ENCODE measurements at places on chromosomes 2 and 18.

GRCh38 chr2:60837123-60837522 lies 44.3 kb upstream of the REL start:
- DNase-seq: no peak

DNA sequence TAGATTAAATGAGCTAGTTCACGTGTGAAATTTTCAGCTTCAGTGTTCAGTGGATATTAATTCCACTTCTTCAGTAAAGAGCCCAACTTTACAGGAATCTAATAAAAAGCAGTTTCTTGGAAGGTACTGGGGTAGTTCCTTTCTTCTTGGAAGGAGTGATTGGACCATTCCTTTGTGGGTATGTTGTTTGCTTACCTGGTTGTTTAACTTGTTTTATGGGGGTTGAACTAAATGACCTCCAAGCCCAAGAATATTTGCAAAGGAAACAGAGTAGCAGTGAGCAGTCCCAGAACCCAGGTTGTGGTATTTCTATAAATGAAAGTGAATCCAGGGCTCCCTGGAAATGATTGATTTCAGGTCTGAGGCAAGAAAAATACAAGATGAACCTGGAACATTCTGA lies 31.4 kb downstream of the KCNJ13 start:
- no peak for DNase-seq

GRCh38 chr2:208570851-208571763 lies 164.5 kb downstream of the PTH2R start:
- DNase-seq: no peak

DNA sequence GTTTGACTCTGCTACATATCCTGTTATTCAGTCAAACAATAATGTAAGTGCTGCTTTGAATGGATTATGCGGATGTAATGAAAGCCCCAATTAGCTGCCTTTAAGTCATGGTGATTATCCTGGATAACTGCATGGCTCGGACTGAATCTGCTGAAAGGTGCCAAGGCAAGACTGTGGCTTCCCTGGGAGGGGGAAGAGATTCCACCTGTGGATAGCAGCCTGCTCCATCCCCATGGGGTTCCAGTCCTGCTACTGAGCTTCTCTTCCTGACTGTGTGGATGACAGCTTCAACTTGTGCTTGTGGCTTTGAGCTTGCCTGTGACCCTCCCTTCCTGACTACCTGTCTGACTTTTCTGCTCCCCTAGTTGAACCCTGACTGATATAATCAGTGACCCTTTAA lies 540.0 kb upstream of the GYPC start:
- no peak for DNase-seq

GRCh38 chr2:238039985-238040384 lies 20.8 kb upstream of the SCLY start:
- no peak for DNase-seq

GRCh38 chr18:78981394-78981831 lies 1.8 kb downstream of the SALL3 start:
- no peak for DNase-seq

- DNase-seq: no peak
These were observed 1.1 kb upstream of the MAL start for GRCh38 chr2:95024371-95024770.

- DNase-seq: peak; percentile 45
These were observed 118.5 kb upstream of the HS6ST1 start for GRCh38 chr2:128437204-128437565.

DNA sequence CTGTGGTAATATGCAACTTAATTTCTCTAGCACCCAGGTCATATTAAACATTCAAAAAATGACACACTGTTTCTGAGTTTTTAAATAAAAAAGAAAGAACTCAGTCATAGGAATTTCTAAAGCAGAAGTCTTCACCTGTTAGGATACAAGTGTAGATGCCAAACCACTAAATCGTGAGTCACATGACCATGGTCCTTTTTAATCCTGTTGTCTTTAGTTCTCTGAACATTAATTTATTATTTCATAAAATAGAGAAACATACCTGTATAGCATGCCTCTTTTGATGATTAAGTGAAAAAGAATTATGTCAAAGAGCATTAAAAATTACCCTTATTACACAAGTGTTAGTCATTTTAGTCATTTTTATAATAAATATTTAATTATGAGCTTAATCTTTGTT lies 398.8 kb downstream of the CCDC85A start:
- no peak for DNase-seq

DNA sequence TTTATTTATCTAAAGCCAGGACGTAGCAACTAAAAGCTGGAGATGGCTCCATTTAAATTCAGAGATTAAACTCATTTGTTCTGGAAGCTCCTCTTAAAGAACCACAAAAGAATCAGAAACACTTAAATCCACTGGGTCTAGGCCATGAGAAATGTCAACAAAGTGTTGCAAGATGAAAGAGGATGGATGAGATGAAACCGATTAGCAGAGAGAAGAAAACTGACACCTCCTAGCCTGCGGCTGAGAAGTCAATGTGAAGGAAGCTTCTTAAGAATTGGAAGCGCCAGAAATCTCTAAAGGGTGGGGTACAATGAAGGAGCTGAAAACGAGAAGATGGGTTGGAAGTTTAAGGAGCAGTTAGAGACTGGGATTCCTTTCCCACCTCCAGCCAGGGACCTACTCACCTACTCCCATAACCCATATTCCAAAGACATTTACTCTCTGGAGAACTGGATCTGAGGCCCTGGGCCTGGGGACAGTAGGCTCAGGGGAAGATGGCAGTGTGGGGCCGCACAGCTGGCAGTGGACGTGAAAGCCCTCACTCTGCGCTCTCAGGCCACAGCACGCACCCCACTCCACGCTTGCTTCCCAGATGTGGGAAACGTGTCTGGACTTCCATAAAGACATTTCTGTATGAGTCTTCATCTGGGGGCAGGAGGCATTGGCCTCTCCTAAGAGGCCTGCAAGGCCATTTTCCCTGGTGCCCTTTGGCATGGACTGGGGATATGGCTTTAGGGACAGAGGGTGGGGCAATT lies 188.4 kb downstream of the LOXHD1 start:
- no peak for DNase-seq

DNA sequence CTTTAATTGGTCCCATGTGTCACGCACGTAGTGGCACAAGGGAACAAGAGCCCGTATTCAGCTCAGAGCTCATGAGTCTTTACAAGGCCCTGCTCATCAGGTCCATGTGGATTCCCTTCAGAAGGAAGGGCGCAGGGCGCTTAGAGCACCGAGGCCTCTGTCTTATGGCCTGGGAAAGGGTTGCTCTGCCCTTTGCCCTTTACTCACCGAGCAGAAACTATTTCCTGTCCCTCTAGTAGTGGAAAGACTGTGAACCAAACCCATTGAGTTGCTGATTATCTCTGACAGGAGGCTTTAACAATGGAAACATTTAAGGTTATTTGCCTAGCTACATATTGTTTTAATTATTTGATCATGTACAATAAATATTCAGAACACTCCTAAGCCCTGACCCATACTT lies 102.0 kb upstream of the ACAA2 start:
- DNase-seq: no peak

- DNase-seq: no peak
These were observed 5.4 kb downstream of the IRS1 start for GRCh38 chr2:226794196-226794661.

GRCh38 chr2:165888171-165888570 lies 65.4 kb downstream of the TTC21B start:
- DNase-seq: no peak

DNA sequence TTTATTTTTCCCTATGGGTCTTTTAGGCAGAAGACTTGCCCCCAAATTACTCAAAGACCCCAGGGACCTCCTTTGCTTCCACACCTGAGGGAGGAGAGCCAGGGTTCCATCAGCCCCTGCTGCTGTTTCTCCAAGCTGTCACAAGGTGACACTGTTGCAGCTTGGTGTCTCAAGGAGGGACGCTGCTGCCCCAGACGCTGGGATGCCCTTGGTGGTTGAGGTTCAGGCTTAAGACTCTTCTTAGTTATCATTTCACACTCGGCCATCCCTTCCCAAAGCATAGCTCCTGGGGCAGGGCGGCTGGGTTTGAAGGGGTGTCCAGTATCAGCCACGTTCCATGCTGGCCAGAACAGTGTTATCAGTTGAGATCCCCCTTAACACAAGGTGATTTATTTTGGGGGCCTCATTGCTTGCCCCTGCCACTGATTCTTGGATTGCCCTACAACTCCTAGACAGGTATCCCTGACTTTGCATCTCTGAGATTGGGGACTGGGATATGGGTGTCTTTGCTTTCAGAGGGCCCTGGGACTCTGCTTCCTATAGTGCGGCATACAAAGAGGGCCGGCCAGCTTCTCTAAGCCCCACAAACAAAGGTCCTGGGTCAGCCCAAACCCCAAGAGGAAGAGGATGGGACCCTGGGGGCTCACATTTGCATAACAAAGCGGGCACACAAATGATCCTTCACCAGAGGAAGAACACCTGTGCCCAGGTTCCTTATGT lies 22.7 kb downstream of the GPR55 start:
- DNase-seq: peak; percentile 62

GRCh38 chr2:88049622-88050021 lies 6.0 kb downstream of the KRCC1 start:
- DNase-seq: no peak

DNA sequence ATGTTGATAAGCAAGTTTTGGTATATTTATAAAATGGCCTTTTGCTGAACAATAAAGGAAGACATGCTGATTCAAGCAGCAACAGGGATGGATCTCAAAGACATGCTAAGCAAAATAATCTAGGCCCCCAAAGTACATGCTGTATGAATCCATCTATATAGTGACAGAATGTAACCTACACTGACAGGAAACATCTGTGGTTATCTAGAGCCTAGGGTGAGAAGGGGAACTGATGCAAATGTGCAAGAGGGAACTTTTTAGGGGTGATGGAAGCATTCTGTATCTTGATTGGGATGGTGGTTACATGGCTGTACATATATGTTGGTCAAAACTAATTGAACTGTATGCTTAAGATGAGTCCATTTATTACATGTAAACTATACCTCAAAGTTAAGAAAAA lies 24.2 kb downstream of the CNRIP1 start:
- DNase-seq: no peak

DNA sequence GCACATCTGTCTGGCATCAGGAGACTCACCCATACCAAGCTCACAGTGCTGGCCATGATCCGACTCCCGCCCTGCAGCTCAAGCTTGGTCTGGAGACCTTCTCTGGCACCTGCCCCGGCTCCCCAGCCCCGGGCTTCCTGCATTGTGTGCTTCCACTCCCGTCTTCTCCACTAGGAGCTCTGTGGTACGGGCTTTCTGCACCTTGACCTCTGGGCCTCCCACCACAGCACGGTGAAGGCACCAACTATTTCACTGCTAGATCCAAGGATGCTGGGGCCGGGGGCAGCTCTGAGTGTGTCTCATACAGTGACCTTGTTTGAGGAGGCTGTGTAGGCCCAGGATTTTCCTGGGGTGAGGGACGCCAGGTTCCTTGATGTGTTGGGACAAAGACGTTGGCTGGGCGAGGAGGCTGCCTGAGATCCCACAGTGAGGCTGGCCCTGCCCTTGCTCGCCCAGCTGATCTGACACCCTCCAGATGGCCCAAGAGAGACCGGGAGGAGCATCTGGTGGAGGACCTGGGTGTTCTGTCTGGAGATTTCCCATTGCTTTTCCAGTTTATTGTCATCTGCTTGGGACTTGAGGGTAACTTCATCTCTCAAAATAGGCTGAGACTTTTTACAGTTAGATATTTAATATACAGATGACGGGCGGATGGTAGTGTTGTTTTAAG lies 64.0 kb downstream of the HPCAL1 start:
- DNase-seq: no peak
